ENCODE measurements at places on chromosomes 5 and 9.

- no peak for DNase-seq
Observed at GRCh38 chr5:17216974-17217492, 398 bp upstream of the BASP1 start.

- no peak for DNase-seq
Observed at GRCh38 chr9:9326749-9327148, 1286.1 kb downstream of the PTPRD start.

DNA sequence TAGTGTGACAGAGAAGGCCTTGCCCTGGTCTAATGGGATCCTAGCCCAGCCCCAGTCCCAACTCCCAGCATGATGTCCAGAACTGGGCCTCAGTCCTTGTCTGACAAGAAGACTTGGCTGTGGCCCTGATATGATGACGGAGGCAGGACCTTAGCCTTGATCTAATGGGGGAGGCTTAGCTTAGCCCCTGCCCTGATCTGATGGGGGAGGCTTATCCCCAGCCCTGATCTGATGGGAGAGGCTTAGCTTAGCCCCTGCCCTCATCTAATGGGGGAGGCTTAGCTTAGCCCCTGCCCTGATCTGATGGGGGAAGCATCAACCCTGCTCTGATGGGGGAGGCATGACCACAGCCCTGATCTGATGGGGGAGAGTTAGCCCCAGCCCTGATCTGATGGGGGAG is 3.7 kb downstream of the PKN3 start:
- DNase-seq: no peak

GRCh38 chr5:130992621-130993020 is 172.4 kb downstream of the HINT1 start:
- DNase-seq: no peak

GRCh38 chr9:99531313-99531712 is 290.4 kb upstream of the NR4A3 start:
- DNase-seq: no peak

DNA sequence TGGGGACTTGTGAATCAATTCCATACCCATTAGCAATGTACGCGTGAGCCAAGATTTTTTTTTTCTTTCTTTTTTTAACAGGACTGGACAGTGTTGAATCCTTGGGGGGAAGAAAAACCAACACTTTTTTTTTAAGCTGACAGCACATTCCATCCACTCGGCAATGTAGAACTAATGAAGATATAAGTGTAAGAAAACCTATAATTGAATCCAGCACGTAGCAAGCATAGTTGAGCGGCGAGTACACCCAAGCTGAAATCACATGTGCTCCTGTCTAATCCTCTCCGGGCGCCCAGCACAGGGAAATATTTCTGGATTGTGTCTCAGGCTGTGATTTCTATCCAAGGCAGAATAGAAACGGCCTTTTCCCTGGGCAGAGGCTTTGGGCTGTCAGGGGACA is 118.2 kb downstream of the BOD1 start:
- no peak for DNase-seq

- DNase-seq: no peak
Observed at GRCh38 chr5:118165619-118166018, 822.7 kb downstream of the DTWD2 start.

- DNase-seq: no peak
Observed at GRCh38 chr5:9479990-9480389, 65.9 kb downstream of the SEMA5A start.

DNA sequence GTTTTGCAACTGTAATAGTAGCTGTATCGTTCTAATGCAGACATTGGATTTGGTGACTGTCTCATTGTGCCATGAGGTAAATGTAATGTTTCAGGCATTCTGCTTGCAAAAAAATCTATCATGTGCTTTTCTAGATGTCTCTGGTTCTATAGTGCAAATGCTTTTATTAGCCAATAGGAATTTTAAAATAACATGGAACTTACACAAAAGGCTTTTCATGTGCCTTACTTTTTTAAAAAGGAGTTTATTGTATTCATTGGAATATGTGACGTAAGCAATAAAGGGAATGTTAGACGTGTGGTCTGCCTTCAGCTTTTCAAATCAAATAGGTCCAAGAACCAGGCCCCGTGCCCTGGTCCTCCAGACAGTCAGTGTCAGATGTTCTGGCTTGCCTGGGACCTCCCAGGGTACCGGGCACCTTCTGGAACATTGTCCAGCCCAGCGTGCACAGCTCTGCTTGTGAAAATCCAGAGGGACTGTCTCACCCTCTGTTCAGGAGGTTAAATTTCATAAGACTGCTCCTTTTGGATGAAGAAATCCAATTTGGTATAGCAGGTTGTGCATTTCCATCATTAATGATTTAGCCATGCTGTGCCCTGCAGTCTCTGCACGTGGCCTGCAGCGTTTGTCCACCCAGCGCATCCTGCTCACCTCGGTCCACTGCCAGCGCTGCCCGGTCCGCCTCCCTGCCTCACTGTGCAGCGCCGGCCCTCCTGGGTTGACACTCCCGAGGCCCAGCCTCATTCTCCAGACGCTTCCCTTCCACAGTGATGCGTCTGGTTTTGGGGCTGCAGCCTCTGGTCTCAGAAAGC is 6.6 kb upstream of the AHRR start:
- DNase-seq: no peak

GRCh38 chr5:158368686-158369085 is 509.7 kb upstream of the CLINT1 start:
- DNase-seq: no peak

GRCh38 chr9:111148052-111149017 is 110.1 kb upstream of the LPAR1 start:
- DNase-seq: no peak

DNA sequence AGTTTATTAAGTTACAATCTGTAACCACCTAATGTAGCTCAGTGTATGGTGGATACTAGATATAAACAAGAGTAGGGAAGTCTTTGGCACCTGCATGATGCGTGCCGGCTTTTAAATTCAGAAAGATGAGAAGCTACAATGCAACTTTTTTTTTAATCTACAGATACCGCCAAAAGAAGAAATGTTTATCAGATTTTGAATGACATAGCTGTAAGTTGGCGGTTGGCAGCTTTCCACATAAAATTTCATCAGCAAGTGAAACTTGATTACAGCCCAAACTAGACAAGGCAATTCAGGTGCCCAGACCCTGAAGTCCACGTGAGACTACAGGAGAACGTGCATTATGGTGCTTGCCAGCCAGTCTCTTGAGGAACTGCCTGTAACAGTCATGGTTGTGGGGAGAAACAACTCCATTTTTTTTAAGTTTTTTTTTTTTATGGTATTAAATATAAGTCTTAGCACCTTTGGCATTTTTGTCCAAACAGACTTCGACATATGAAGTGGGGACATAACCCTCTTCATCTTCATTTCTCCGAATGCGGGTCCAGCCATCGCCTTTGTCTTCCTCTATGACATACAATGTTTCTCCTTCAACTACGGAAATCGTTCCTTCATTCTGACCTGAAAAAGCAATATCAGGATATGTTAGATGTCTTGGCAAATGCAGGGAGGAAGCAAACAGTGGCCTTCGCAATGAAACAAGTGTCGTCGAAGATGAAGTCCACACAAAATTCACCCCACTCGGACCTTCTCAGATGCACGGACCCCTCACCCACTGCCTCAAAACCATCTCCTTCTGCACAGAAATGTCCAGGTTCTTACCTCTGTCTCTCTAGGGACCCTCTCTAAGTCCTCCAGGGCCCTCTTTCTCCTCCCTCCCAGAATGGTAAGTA is 60.4 kb downstream of the USP20 start:
- DNase-seq: no peak

DNA sequence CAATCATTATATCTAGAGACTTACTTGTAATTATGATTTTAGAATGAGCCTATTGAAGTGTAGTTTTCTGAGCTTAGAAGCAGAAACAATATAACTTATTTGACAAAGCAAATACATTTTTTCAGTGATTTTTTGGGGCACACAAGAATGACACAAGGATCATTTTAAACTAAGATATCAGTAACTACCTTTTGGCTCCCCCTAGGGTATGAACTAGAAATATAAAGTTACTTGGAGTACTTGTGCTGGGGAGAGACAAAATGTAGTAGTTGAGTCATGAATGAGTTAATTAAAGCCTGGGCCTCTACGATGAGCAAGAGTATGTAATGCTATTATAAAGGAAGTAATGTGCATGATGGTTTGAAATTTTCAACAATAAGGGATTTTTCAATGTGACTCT is 1244.1 kb upstream of the ACO1 start:
- DNase-seq: no peak

DNA sequence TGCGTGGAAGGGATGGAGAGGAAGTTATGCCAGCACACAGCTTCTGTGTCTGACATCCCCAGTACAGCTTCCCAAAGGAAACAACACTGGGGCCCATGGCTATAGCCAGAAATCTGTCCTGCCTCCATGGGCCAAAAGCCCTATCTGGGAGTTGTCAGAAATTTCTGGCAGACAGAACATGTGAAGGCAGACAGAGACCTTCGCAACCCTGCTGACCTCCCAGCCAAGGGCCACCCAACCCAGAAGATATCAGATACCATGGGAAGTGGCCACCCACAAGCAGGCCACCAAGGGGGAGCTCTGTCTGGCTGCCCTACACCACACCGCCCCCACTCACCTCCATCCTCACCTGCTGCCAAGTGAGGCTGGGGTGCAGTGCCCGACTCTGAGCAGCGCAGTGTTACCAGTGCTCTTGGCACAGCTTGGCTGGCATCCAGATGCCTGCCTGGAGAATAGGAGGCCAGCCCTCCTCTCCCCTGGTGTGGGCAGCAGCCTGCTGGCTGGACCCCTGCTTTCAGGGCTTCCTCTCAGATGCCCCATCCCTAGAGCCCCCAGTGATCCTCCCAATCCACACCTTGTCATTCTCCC is 61.6 kb upstream of the NEURL1B start:
- no peak for DNase-seq

DNA sequence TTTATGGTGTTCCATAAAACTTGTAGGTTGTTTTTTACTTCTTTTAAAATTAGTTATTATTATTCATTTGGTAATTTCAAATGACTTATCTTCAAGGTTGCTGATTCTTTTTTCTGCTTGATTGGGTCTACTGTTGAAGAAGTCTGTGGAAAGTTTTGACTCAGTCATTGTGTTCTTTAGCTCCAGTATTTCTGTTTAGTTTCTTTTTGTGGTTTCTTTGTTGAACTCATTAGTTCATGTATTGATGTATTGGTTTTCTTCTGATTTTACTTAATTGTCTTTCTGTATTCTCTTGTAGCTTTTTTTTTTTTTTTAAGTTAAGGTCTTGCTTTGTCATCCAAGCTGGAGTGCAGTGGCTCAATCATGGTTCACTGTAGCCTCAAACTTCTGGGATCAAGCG is 345.4 kb upstream of the MEF2C start:
- no peak for DNase-seq

All from ELF-1 (cell line).